Retina (tissue), 1 donor: ENCODE measurements at places on chromosomes 3 and 15.

DNA sequence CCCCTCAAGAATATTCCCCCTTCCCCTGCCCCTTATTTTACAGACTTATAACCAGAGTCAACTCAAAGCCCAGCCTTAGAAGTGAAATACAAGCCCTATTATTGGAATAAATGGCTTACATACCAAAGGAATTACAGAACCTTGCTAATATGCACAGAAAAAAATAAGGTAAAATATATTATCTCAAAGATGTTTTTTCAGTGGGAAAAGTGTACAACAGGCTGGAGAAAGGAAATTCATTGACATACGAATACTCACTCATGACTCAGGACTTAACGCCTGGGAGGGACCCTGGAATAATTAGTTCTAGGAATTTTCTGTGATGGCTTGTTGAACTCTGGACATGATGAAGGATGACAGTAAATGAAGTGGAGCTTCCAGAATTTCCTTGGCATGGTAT, 27.0 kb downstream of the ARL14 start:
- no peak for DNase-seq

DNA sequence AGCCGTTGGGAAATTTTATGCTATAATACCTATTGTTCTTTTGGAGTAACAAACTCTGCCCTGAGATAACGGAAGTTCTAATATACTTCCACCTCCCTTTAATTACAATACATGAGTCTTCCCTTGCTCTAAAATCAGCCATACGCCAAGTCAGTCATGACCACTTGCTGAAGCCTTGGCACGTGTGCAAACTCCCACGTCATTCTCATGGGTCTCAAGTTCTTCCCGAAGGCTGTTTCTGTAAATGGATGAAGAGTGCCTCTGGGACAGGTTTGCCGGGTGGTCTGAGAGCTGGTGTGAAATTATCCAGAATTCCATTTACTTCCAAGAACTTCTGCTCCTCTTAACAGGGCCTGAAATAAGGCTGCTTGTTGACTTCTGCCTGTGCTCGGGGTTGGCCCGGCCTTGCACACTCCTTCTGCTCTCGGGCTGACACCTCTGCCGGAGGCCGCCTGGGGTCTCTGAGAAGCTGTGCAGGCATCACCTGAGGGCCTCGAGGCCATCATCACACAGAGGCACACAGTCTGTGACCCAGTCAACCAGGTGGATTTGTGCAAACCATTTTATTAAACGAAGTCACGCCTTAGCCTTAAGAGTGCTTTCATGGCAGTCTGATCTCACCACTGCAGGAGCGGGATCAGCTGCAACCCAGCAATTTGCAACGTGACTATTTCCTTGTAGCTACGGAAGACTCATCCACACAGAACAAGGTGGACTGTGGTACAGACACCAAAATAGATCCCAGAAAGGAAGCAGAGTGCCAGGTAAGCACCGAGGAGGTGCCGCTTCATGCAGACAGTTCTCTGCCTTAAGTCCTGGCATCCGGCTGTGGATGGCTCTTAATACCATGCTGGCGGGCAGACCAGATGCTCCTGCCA, 120.1 kb downstream of the ADAMTS17 start:
- no peak for DNase-seq

- peak; percentile 62 for DNase-seq
These were observed 79.3 kb upstream of the ALDH1L1 start for GRCh38 chr3:126259411-126260391.

DNA sequence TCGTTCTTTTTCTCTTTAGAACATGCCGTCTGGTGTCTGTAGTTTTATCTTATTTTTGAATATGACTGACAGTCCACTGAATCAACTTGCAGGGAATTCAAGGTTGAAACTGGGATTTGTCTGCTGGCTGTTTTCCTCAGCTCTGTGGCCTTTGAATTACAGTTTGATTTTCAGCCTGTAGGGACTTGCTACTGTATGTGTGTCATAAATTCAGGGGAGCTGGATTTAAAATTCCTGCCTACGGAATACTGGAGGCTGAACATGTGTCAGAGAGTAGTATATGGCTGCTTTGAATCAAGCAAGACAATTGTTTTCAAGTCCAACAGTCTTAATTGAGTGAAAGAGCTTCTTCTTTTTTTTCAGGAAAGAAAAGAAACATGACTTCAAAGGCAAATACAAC, 33.9 kb downstream of the RARB start:
- no peak for DNase-seq

GRCh38 chr15:91609231-91609630, 244.3 kb upstream of the SLCO3A1 start:
- DNase-seq = no peak

DNA sequence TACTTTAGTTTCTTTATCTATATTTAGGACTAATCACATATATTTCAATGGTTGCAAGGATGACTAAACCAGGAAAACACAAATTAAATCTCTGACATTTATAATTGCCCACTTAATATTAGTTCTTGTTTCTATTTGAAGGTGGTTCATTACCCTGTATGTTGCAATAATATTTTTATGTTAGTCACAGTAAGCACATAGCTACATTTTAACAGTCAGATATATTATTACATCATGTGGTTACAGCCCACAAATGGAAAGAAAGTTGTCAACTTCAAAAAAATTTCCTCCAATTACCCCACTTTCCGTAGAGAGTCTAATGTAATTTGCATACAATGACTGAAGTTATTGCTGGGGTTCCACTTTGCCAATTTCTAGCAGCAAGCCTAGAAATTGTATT, 114.6 kb downstream of the TUSC7 start:
- no peak for DNase-seq

DNA sequence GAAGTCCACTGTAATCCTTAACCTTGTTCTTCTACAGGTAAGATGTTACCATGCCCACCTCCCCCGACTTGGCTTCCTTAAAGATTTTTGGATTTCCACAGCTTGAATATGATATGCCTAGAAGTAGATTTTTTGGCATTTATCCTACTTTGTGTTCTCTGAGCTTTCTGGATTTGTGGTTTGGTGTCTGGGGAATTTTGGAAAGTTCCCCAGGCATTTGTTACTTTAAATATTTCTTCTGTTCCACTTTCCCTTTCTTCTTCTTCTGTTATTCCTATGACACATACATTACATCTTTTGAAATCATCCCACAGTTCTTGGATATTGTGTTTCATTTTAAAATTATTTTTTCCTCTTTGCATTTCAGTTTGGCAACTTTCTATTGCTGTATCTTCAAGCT, 122.1 kb upstream of the TMEM108 start:
- no peak for DNase-seq

DNA sequence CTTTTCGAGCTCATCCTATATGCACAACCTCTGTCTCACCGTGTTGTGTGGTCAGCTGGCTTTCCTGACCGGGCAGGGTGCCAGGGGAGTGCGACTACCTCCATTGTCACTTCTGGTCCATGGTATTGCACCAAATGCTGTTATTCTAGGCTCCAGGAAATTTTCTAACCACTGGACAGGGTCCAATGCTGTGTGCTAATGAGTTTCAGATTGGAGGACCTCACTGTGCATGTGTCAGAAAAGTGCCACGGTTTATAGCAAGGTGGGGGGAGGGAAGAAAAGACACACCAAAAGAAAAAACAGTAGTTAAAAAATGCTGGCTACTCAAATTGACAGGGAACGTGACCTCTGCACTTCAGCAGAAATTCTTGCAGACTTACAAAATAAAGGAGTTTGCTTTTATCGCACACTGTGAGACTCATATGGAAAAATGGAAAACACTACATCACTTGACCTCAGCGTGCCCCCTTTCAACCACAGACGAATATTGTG, 480.1 kb downstream of the FOXP1 start:
- DNase-seq = no peak

DNA sequence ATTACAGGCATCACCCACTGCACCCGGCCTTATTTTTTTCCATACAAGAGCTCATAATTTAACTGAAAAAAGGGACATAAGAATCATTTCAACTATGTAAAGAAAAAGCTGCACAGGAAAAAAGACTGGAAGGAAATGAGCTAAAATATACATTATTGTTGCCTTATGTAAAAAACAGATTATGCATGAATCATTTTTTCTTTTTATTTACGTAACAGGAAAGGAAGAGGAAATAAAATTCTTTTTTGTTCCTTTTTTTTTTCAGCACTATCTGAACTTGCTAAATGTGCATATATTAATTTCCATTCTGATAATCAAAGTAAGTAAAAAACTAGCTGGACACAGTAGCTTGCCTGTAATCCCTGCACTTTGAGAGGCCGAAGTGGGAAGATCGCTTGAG, 12.1 kb downstream of the KIF9 start:
- no peak for DNase-seq

- DNase-seq = no peak
These were observed 143.8 kb downstream of the GMNC start for GRCh38 chr3:190718671-190719070.

- DNase-seq = no peak
These were observed 24.0 kb downstream of the KIF7 start for GRCh38 chr15:89630974-89631901.

GRCh38 chr3:166527325-166527724, 690.1 kb upstream of the BCHE start:
- DNase-seq = peak; percentile 9

DNA sequence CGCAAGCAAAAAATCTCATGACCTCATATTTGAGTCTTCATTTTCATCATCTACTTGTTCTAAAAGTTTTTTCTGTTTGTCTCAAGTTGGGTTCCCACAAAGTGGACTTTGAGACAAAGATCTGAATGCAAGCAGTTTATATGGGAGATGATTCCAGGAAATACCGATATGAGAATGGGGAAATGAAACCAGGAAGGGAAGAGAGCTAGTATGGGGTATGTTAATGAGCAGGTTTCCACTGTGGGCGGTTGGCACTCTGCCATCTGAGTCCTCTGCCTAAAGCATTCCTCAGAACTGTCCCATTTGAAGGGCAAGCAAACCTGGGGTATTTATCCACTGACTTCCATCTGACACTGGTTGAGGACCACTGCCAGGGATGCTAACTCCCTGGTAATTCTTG, 8.8 kb downstream of the ADPRH start:
- DNase-seq = no peak

DNA sequence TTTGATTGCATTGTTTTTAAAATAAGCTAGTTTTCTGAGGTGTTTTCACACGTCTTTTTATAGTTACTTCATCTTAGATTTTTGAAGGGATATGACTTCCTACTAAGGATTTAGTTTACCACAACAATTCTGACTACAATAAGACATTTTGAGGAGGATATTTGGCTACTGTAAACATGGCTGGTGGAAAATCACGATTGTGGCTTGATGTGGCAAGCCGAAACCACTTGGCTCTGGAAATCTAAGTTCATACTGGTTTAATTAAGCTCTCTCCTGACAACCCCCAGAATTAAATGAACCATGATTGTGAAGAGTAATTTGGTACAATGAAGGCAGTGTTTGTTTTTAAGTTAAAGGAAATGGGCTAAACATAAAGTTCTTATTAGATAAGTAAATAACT, 30.8 kb downstream of the ST3GAL6 start:
- no peak for DNase-seq

DNA sequence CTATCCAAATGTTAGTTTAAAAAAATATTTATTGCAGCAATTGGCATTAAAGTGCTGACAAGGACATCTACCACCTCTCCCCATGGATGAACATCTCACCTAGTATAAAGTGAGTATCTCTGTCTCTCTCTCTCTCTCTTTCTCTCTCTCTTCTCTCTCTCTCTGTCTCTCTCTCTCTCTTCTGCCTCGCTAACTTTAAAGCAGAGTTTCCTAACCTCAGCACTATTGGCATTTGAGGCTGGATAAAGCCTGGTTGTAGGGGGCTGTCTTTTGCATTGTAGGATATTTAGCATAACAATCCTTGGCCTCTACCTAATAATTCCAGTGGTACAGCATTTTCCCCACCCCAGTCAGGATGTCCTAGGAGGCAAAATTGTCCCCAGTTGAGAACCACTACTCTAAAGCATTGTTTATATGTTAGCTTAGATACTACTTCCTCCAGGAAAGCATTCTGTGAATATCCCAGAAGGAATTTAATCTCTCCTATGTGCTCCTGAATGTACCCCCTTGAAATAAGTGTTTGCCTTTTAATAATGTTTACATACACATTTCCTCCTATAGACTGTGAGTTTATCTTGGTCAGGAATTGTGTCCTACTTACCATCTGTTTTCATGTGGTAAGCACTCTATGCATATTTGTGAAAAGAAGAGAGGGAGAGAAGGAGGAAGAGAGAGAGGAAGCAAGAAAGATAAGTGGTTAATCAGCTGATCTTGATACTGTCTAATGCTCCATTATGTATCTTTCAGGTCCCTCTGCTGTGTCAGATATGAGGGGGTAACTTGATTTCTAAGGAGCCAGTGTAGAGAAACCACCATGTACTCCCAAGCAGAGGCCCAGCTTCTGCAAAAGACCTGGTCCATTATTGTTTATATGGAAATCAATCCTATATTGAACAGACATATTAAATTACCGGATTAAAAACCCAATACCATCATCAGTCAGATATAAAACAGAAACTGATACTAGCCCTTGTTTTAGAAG, 346.6 kb downstream of the RBMS3 start:
- DNase-seq = no peak

DNA sequence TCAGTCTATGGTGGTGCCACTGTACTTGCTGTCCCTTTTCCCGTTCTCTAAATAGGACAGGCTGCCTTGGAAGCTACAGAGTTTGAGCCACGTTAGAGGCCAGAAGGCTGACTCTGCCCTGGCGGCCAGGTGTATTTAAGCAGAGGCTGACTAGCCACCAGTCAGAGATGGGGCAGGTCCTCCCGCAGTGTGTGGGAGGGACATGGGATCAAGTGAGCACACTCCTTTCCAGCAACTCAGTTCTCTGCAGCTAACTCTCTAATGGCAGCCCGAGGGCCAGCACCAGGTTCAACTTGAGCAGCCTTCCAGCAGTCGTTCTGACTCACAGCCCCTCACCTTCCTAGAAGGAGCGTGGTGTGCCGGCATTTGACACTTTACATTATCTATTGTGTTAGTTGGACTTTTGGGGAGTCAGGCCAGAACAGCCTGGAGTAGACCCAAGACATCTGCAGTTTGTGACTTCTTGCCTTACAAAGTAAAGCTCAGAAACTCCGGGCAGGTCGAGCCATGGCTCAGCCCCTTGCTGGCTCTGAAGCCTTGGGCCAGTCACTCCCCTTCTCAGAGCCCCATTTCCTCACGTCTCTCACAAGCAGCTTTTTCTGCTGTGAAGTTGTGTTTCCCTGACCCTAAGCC, 46.7 kb upstream of the MYZAP start:
- DNase-seq = no peak

GRCh38 chr3:26118165-26118564, 328.3 kb downstream of the OXSM start:
- DNase-seq = no peak

- no peak for DNase-seq
These were observed 55.3 kb downstream of the SLC28A2 start for GRCh38 chr15:45307230-45307924.

- DNase-seq = no peak
These were observed 144.3 kb upstream of the PFN2 start for GRCh38 chr3:150114873-150115540.

GRCh38 chr3:56800130-56800831, 1.5 kb downstream of the ARHGEF3 start:
- no peak for DNase-seq

GRCh38 chr15:90080458-90080755, 21.9 kb downstream of the IDH2 start:
- DNase-seq = no peak

- DNase-seq = no peak
These were observed 86.6 kb upstream of the PPIB start for GRCh38 chr15:64249406-64249805.

- no peak for DNase-seq
These were observed 5.7 kb downstream of the EIF4G1 start for GRCh38 chr3:184320104-184320445.
